Hypothalamus (tissue), 51 donors: ENCODE measurements at places on chromosomes 5 and 9.

- no peak for DNase-seq
Measured at GRCh38 chr9:112439171-112439570, 47.5 kb upstream of the KIAA1958 start.

GRCh38 chr5:142934051-142934762 lies 164.0 kb downstream of the ARHGAP26 start:
- DNase-seq, result no peak

GRCh38 chr9:83701769-83702168 lies 6.0 kb downstream of the UBQLN1 start:
- no peak for DNase-seq

GRCh38 chr9:78713614-78714405 lies 416.9 kb downstream of the PSAT1 start:
- no peak for DNase-seq

GRCh38 chr5:57113481-57113880 lies 60.4 kb upstream of the GPBP1 start:
- DNase-seq, result no peak

- DNase-seq, result no peak
Measured at GRCh38 chr9:71861618-71862017, 49.4 kb downstream of the ABHD17B start.

DNA sequence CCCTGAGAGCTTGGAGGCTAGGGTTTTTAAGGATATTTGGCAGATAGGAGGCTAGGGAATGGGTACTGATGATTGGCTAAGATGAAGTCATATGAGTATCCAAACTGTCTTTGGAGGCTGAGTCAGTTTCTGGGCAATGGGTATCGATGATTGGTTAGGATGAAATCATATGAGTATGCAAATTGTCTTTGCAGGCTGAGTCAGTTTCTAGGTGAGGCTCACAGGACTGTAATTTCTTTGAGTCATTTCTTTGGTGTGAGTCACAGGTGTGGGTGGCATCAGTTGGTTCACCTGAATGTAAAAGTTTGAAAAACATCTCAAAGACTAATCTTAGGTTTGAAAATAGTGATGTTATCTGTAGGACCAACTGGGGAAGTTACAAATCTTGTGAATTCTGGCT lies 1068.0 kb downstream of the NR2F1-AS1 start:
- no peak for DNase-seq

- DNase-seq, result no peak
Measured at GRCh38 chr5:39254671-39255070, 35.3 kb upstream of the FYB1 start.
